NCI-H2081 treated with DMSO at 0.1 percent for 48 hours (cell line): ENCODE measurements at places on chromosomes 1 and 21.

DNA sequence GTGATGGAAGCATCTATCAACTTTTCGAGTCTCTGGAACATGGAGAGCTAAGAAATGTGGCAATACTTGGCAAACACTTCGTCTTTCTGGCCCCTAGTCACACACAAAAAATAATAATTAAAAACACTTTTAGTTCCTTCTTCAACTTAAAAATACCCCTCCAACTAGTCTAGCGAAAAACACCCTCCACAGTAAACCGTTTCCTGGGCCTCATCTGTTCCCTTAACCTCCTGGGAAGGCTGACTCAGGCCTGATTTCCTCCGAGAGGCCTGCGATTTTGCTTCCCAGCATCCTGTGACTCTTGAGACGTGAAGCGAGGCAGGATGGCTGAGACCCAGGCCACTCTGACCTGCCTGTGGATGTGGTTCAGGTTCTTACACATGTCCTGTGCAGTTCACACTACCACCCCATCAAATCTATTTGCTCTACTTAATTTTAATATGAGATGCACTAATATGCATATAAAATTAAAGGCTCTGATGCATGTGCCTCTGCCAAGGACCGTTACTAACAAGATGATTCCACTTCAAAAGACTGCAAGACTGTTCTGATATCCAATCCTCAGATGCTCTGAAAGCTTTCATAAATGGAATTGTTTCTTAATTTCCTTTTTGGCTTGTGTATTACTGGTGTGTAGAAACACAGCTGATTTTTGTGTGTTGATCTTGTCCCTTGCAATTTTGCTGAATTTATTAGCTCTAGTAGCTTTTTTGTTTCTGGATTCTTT, 3.5 kb downstream of the NAV1 start:
- no peak for DNase-seq

- DNase-seq: no peak
Measured at GRCh38 chr21:34706337-34706736, 37.5 kb downstream of the CLIC6 start.

- no peak for DNase-seq
Measured at GRCh38 chr1:79667848-79668696, 661.5 kb upstream of the ADGRL4 start.

GRCh38 chr1:226682871-226683814, 55.9 kb downstream of the ITPKB start:
- no peak for DNase-seq

DNA sequence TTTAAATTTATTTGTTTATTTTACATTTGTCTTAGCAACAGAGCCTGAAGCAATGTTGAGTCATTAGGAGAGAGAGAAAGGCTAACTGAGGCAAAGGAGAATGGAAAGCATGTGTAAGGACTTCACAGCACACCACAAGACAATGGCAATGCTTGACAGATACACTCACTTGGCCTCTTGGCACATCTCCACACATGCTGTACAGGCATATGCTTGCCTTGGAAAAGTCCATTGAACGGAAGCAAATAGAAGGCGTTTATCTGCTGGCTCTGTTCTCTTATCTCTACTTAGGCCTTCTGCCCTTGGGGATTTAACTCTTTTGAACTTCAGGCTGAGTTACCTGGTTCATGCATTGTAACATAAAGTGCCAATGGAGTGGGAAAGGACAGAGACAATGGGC, 262.2 kb upstream of the POU3F1 start:
- no peak for DNase-seq

- no peak for DNase-seq
Measured at GRCh38 chr1:34896612-34897011, 32.8 kb downstream of the DLGAP3 start.

DNA sequence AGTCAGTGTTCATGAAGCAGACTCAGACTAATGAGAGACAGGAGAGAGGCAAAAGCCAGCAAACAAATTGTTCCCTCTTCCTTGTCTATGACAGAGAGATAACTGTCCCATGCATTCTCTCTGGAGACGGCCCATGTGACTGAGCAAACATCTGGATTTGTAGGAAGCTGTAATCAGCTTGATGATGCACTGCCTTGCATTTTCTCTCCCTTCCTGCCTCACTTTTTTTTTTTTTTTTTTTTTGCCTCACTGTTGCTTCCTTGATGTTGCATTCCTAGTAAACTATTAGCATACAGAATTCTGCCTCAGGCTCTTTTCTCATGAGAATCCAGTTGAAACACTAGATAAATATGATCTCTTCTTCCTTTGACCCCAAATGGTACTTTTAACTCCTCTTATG, 134.5 kb downstream of the HHIPL2 start:
- DNase-seq: no peak

DNA sequence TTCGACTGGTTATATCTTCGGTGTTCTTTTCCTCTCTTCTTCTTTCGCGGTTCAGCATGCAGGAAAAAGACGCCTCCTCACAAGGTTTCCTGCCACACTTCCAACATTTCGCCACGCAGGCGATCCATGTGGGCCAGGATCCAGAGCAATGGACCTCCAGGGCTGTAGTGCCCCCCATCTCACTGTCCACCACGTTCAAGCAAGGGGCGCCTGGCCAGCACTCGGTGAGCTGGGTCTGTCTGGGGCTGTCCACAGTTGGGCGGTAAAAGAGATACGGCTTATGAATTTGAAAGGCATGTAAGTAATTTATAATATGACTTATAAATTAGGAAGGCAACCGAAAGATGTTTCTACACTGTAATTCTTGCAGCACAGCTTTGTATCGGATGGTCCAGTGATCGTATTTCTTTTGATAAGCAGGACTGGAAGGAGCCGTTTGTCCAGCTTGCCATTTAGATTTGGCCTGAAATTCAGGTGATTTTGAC, 334 bp downstream of the CTH start:
- DNase-seq: no peak

DNA sequence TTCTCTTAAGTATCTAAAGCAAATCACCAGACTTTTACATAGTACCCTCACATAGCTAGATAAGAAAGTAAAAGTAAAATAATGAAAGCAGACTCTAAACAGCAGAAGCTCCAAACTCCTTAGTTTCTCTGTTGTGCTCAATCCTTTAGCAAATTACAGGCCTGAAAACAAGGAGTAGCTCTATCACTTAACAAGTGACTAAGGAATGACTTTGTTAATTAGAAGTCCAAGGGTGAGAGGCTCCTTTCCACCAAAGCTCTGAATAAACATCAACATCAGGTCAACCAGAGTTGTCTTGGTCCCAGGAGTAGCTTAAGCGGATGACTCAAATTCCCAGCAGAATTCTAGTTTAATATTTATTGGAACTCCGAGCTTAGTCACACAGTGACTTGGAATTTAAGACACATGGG, 5.9 kb downstream of the NRIP1 start:
- no peak for DNase-seq

DNA sequence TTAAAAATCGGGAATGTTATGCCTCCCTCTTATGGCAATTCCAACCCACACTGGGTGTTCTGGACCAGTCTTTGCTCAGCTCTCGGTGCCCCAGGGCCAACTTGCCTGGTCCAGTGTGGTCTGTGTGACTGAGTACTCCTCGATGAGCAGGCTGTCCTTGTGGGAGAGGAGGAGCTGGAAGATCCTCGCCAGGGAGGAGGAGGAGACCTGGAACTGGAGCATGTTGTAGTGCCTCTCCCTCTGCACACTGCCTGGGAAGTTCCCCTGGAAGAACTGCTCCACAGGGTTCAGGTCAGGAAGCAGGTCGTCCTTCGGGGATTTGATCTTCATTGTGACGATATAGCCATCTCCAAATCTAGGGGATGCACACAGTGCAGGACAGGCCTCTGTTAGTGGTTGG, 88.5 kb upstream of the GCLM start:
- no peak for DNase-seq

GRCh38 chr1:9027307-9027706, 1.1 kb upstream of the SLC2A7 start:
- no peak for DNase-seq

DNA sequence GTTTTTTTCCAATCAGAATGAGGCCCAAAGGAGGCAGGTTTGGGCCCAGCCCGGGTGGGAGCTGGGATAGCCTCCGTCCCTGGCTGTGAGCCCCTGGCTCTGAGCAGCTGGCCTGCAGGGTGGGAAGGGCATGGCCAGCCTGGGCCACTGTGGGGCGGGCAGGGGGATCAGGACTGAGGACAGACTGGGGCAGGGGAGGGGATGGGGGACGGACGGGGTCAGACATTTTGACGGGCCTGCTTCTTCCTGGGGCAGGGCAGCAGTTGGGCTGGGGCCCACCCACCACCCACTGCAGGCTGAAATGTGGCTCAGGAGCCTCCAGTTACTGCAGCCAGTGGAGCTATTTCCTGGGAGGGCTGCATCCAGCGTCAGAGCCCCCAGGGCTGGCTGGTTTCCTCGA, 2.5 kb upstream of the SLC6A9 start:
- no peak for DNase-seq

- no peak for DNase-seq
Measured at GRCh38 chr1:102110586-102110985, 113.9 kb upstream of the OLFM3 start.

DNA sequence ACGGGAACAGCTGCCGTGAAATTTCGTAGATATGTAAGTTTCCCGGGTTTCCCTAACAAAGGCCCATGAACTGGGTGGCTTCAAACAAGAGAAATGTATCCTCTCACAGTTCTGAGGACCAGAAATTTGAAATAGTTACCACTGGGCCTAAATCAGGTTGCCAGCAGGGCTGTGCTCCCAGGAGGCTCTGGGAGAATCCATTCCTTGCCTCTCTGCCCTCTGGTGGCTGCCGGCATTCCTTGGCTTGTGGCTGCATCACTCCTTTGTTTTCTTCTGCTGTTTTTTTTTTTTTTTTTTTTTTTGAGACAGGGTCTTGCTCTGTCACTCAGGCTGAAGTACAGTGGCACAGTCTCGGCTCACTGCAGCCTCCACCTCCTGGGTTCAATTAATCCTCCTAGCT, 23.7 kb downstream of the UMODL1 start:
- DNase-seq: no peak

GRCh38 chr1:226882187-226882586, 11.8 kb downstream of the PSEN2 start:
- no peak for DNase-seq

- DNase-seq: no peak
Measured at GRCh38 chr1:8023287-8023994, 2.7 kb downstream of the ERRFI1 start.

DNA sequence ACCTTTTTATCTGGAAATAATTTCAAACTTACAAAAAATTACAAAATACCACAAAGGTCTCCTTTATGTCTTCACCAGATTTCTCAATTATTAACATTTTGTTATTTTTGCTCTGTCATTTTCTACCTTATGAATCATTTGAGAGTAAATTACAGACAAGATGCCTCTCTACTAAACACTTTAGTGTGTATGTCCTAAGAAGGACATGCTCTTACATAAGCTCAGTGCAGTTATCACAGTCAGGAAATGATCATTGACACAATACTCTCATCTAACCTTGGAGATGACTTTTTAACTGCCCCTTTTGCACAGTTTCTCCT, 378.9 kb upstream of the RUNX1 start:
- DNase-seq: no peak

- no peak for DNase-seq
Measured at GRCh38 chr1:48181669-48182367, 40.7 kb upstream of the SLC5A9 start.

DNA sequence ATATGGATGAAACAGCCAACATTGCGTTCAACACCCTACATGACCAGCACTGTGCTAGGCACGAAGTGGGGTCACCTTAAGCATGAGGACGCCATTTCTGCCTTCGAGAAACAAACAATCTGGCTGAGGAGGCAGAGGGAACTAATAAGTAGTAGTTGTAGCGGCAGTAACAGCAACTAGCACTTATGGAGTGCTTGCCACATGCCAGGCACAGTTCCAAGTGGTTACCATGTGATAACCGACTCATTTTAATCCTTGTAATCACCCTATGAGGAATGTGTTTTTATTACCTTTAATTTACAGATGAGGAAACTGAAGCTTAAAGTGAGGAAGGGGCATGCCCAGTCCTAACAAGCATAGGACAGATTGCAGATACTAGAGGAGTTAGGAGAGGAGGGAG, 33.7 kb downstream of the KCND3 start:
- no peak for DNase-seq

GRCh38 chr1:35768350-35769187, 1.2 kb downstream of the CLSPN start:
- DNase-seq: no peak

- no peak for DNase-seq
Measured at GRCh38 chr1:232589812-232590743, 39.9 kb downstream of the SIPA1L2 start.

DNA sequence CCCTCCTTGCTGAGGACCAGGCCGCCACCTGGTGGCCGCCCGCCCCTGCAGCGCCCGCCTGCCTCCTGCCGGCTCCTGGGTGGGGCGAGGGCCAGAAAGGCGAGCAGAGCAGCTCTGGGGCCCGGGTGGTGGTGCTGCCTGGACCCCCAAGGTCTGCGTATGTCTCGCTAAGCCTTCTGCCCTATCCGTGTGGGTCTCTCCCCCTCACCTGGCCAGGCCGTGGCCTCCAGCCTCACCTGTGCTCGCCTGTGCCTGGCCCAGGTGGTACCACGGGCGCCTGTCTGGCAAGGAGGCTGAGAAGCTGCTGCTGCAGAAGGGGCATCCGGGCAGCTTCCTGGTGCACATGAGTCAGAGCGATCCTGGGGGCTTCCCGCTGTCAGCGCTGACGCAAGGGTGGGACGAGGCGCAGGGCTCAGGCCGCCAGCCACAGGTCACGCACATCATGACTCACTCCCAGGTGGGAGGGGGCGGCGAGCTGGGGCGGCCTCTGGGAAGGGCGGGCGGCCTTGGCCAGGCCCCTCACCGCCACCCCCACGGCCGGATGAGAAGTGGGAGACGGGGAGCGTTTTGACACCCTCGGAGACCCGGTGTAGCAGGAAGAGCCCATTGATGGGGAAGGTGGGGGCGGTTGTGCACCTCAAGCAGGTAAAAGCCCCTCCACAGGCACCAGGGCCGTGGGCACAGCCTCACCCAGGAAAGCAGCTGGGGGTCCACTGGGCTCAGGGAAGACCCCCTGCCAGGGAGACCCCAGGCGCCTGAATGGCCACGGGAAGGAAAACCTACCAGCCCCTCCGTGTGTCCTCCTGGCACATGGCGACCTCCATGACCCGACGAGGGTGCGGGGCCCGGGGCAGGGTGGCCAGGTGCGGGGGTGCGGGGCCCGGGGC, 9.9 kb downstream of the RNF223 start:
- no peak for DNase-seq

DNA sequence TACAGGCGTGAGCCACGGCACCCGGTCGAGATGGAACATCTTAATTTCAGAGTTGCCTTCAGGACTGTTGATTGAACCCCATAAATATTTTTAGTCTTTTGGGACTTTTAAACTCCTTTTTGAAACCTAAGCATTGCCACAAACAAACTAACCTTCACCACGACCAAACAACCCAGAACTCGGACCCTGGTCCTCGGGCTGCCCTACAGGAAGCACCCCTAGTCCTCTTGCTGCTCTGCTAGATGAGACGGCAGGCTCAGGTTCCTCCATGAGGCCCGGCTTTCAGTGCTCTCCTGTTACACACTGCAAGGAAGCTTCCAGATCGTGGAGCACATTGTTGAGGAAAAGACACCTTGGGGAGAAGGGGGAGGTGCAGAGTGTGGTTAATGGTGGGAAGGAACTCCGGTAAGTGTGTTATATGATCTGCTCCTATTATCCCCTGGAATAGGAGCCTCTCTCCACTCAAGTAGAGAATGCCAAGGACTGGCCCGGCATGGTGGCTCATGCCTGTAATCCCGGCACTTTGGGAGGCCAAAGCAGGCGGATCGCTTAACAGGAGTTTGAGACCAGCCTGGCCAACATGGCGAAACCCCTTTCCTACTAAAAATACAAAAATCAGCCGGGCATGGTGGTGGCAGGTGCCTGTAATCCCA, 5.7 kb downstream of the EPHX1 start:
- DNase-seq: no peak
